ENCODE measurements at places on chromosomes 1 and 21. TPM values are rescaled to one million over a fixed set of nuclear protein-coding genes. Genes with fewer than 3 reads are reported as not detected.

- no peak overlapping the region for H3K4me3 ChIP-seq
- H3K4me1 ChIP-seq = no peaks in the 10 kb centered on the region
- no peak for DNase-seq
- no peak overlapping the region for H3K27ac ChIP-seq
- no peaks in the 10 kb centered on the region for H3K27me3 ChIP-seq
Observed at GRCh38 chr1:172069534-172069933, 228.2 kb downstream of the DNM3 start.

DNA sequence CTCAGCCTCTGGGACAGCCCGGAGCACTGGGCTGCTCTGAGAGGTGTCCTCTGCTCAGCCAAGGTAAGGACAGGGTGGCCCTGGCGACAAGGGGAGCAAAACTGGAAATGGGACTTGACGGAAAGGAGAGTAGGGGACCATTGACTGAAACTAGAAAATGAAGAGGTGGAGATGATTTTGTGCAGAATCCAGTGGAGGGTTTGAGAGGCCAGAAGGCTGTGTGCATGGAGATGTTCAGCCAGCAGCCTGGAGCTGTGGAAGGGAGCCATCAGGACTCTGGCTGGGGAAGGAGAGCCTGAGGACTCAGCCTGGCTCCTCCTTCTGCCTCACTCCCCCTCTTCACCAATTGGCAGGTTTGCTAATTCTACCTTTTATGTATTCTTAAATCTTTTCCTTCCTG lies 114.2 kb downstream of the EDEM3 start:
- no peak overlapping the region for H3K27ac ChIP-seq
- H3K27me3 ChIP-seq = peaks cover 26% of the 10 kb centered on the region
- no peaks in the 10 kb centered on the region for H3K36me3 ChIP-seq
- H3K4me3 ChIP-seq = no peak overlapping the region
- no peaks in the 10 kb centered on the region for H3K4me1 ChIP-seq
- DNase-seq = no peak

TNFRSF4 gene
- not detected for polyA plus RNA-seq

- H3K27ac ChIP-seq = no peak overlapping the region
- DNase-seq = no peak
- H3K36me3 ChIP-seq = peaks cover under 1% of the 10 kb centered on the region
- no peaks in the 10 kb centered on the region for H3K27me3 ChIP-seq
- H3K4me1 ChIP-seq = peaks cover 13% of the 10 kb centered on the region
Observed at GRCh38 chr21:29419422-29419821, 120.7 kb downstream of the BACH1 start.

DNA sequence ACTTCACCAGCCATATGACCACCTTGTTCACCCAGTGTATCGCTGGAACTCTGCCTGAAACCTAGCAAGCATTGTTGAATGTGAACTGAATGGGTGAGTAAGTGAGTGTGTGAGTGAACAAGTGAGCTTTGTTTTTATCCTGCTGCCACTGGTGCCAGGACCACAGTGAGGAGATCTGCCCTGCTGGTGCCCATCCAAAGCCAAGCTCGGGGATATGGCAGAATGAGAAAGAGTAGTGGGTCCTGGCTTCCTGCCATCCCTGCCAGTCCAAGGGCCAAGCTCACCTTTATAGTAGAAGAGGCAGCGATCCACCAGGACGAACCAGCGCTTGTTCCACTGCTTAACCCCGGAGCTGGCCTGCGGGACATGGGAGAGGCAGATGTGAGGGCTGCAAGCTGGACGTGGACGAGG lies 53.4 kb upstream of the GOLT1A start:
- no peaks in the 10 kb centered on the region for H3K36me3 ChIP-seq
- no peak overlapping the region for H3K4me3 ChIP-seq
- H3K27me3 ChIP-seq = peaks cover 15% of the 10 kb centered on the region
- H3K4me1 ChIP-seq = no peaks in the 10 kb centered on the region

DNA sequence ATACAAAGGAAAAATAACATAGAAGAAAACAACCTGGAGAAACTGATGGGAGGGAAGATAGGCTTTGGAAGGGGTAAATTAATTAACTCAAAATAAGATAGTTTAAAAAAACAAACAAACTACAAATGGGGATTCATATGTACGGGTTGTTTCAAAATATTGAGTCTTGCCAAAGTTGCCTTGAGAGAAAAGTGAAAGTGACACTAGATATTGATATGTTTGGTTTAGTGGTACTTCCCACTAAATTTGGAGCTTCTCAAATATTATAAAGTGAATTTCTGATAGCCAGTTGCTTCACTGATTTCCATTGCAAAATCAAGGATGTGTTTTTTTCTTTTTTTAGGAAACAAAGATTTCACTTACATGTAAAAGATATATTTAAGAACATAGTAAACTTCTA lies 149.5 kb upstream of the RUNX1 start:
- H3K27ac ChIP-seq = no peak overlapping the region
- peaks cover 3% of the 10 kb centered on the region for H3K36me3 ChIP-seq
- no peak overlapping the region for H3K4me3 ChIP-seq
- H3K27me3 ChIP-seq = no peaks in the 10 kb centered on the region

GRCh38 chr21:28581976-28582375 lies 410.7 kb downstream of the LTN1 start:
- no peak for DNase-seq
- no peak overlapping the region for H3K4me3 ChIP-seq
- no peak overlapping the region for H3K27ac ChIP-seq
- H3K4me1 ChIP-seq = no peaks in the 10 kb centered on the region

AXDND1 gene
- not detected for polyA plus RNA-seq
